ENCODE measurements at places on chromosomes 12 and 14. TPM values are rescaled to one million over a fixed set of nuclear protein-coding genes. Genes with fewer than 3 reads are reported as not detected.

Gene KRT73
- not detected for total RNA-seq

Gene RNASE1
- total RNA-seq: 5.7 TPM

Gene OR6C76
- total RNA-seq: not detected

Gene FAM161B
- 0.13 TPM for total RNA-seq

Gene CYP27B1
- total RNA-seq: 0.99 TPM

Gene KCNJ8
- total RNA-seq: not detected

Gene PAX9
- total RNA-seq: not detected

Gene DCN
- not detected for total RNA-seq

Gene CLEC6A
- not detected for total RNA-seq

Gene KRT77
- total RNA-seq: not detected

Gene TAS2R30
- 7.9 TPM for total RNA-seq

DNA sequence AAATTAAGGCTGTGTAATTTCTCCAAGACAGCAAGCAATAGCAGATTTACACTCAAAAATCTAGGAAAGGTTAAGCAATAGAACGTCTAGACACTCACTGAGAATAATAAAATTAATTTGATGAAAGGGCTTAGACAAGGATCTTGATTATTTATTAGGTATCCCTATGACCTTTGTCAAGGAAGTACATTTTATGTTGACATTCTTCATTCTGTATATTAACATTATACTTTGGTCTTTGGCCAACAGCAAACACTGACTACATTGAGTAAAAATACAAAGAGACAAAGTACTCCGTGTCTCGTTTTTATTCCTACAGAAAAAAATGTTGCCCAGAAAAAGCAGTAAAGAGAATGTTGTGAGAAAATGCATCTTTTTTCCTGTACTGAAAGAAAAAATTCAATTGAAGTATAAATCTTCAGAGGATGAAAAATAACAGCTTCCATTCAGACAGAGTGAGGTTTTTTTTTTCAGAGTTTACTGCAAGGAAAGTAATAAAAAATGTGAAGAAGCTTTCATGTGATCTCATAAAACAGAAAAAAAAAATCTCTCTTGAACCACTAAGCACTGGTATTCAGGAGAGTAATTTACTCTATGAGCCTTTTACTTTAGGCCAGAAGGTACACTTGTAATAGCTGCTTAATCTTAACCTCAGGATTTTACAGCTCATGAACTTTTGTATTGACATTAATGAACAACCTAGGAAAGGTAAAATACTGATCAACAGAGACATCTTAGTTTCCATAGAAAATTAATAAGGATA, 605.0 kb downstream of the FSCB start:
- H3K4me3 ChIP-seq: no peak overlapping the region
- H3K36me3 ChIP-seq: no peaks in the 10 kb centered on the region
- no peak overlapping the region for H3K27ac ChIP-seq
- no peaks in the 10 kb centered on the region for H3K27me3 ChIP-seq

DNA sequence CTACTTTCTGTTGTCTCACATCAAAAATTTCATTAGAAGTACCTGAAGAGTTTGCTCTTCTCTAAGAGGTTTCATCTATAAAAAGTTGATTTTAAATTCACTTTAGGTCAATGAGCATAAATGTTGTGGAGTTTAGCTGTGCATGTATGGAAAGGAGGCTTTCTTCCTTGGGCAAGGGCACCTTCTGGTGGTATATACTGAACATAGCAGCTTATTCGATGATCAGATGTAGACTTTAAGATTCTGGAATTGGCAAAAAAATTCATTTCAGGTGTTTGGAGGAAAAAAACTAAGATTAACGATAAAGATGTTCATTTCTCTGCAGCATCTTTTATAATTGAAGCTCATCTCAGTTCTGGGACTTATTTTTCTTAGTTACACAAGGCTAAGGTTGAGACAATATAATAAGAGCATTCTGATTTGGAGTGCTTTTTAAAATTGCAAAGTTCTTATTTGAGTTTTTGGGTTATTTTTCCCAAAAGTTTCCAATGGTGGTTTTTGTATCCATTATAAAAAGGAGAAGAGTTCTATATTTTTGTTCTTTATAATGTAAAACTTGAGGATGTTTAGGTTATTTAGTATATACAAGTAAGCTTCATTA, 46.8 kb downstream of the TMEM117 start:
- no peak overlapping the region for H3K27ac ChIP-seq
- H3K27me3 ChIP-seq: no peaks in the 10 kb centered on the region
- peaks cover 8% of the 10 kb centered on the region for H3K4me1 ChIP-seq

DNA sequence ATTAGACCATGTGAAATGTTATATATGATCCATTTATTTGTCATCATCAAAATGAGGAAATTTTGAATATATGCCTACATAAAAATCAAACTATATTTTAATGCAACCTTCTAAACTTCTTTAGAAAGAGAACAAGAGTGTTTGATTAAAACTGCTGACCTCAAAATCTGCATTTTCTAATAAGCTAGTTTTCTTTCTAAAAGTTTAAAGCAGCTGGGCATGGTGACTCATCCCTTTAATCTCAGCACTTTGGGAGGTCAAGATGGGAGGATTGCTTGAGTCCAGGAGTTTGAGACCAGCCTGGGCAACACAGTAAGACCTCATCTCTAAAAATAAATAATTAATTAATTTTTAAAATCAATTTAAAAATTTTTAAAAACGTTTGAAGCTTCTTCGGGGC, 36.2 kb downstream of the GNPTAB start:
- no peaks in the 10 kb centered on the region for H3K36me3 ChIP-seq
- no peaks in the 10 kb centered on the region for H3K27me3 ChIP-seq
- no peak for DNase-seq
- no peak overlapping the region for H3K27ac ChIP-seq
- no peak overlapping the region for H3K4me3 ChIP-seq
- H3K4me1 ChIP-seq: no peaks in the 10 kb centered on the region

GRCh38 chr12:45966486-45966885, 23.9 kb downstream of the SCAF11 start:
- H3K36me3 ChIP-seq: peaks cover 5% of the 10 kb centered on the region
- peaks cover 25% of the 10 kb centered on the region for H3K4me1 ChIP-seq
- no peaks in the 10 kb centered on the region for H3K27me3 ChIP-seq
- H3K4me3 ChIP-seq: no peak overlapping the region
- no peak for DNase-seq

GRCh38 chr12:65818454-65819382, 5.6 kb upstream of the HMGA2 start:
- no peaks in the 10 kb centered on the region for H3K27me3 ChIP-seq
- H3K27ac ChIP-seq: no peak overlapping the region
- no peaks in the 10 kb centered on the region for H3K36me3 ChIP-seq
- no peak overlapping the region for H3K4me3 ChIP-seq

DNA sequence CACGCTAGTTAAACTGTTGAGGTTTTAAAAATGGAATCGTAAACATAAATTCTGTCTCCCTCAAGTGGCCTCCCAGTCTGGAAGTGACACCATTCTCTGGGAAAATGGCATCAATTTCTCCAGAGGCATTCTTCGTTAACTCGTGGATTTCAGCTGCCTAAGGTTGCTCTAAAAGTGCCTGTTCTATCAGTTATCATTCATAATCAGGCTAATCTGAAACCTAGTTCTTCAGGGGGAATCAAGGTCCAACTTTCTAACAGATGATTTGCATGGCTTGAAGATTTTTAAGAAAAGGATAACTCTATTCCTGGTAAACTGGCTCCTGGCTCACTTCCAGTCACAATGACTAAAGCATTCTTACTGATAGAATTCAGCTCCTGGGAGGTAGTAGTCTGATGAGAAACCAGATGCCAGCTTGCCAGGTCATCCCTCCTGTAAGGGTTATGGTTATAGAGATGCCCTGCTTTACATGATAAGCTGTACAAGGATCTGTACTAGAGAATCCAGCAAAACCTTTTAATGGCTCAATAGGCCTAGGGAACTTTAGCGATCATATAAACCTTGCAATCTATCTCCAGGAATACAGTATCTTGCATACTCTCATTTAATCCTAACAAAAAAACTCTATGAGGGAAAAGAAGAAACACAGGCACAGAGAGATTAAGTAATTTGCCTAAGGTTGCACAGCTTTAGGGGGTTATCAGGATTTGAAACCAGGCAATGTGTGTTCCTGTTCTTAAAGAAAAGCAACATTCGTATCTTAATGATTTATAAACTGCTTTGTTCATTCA, 1.5 kb downstream of the L3HYPDH start:
- peaks cover 5% of the 10 kb centered on the region for H3K36me3 ChIP-seq
- H3K4me1 ChIP-seq: peaks cover 10% of the 10 kb centered on the region
- DNase-seq: no peak
- no peaks in the 10 kb centered on the region for H3K27me3 ChIP-seq
- no peak overlapping the region for H3K27ac ChIP-seq
- H3K4me3 ChIP-seq: peak overlapping the region; percentile 74

DNA sequence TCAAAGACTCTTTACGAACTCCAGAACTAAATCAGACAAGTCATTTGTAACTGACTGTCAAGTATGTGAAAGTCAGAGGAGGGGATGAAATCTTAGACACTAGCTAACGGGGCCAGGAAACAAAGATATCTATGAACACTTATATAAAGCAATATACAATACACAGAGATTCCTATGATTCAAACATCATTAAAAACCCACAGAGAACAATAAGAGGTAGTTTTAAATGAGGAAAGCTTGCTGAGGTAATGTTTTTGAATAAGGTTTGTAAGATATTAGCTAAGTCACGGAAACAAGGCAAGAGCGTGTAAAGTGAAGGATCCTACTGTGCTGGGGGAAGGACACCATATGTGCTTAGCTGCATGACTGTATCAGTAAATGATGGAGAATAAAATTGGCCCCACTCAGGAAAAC, 36.7 kb downstream of the SAV1 start:
- H3K36me3 ChIP-seq: peaks cover 5% of the 10 kb centered on the region
- H3K4me1 ChIP-seq: no peaks in the 10 kb centered on the region
- no peak overlapping the region for H3K4me3 ChIP-seq
- no peak overlapping the region for H3K27ac ChIP-seq
- H3K27me3 ChIP-seq: no peaks in the 10 kb centered on the region

GRCh38 chr12:65497660-65498059, 219.2 kb downstream of the MSRB3 start:
- no peaks in the 10 kb centered on the region for H3K36me3 ChIP-seq
- no peaks in the 10 kb centered on the region for H3K27me3 ChIP-seq
- H3K4me1 ChIP-seq: no peaks in the 10 kb centered on the region
- no peak overlapping the region for H3K27ac ChIP-seq
- no peak for DNase-seq
- H3K4me3 ChIP-seq: no peak overlapping the region

DNA sequence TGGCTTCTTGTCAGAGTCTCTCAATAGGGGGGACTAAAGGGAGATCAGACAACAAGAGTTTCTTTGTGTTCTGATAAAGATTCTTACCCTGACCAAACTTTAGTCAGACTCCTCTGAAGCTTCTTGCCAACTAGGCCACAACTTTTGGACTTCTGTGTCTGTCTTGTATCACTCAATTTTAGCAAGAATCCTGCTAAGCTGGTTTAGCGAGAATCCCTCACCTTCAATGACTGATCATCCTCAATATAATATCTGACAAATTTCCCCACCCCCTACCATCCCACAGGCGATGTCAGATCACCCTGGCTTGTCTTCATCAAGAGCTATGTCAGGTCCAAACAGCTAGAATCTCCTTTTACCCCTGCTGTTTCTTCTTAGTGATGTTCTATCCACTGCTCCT, 215.2 kb downstream of the RASSF9 start:
- H3K36me3 ChIP-seq: no peaks in the 10 kb centered on the region
- no peak overlapping the region for H3K27ac ChIP-seq
- no peaks in the 10 kb centered on the region for H3K27me3 ChIP-seq
- peaks cover 5% of the 10 kb centered on the region for H3K4me1 ChIP-seq

DNA sequence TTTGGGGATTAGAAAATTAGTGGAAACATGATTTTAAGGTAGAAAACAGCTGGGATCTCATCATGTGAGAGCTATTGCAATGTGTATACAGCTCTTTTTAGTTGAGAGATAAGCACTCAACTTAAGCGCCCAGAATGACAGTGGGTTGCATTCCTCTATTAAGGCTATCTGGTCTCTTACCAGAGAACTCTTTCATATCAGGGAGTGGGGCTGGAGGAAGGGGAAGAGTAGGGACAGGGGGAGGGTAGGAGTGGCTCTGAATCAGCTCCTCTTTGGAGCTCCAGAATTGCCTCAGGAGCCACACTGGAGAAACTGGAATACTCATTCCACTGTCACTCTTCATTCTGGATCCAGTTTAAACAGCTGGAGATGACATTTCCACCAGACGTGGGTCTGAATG, 9.2 kb upstream of the PLEKHG3 start:
- DNase-seq: no peak
- no peak overlapping the region for H3K4me3 ChIP-seq
- no peaks in the 10 kb centered on the region for H3K27me3 ChIP-seq
- peaks cover 15% of the 10 kb centered on the region for H3K4me1 ChIP-seq
- no peak overlapping the region for H3K27ac ChIP-seq

DNA sequence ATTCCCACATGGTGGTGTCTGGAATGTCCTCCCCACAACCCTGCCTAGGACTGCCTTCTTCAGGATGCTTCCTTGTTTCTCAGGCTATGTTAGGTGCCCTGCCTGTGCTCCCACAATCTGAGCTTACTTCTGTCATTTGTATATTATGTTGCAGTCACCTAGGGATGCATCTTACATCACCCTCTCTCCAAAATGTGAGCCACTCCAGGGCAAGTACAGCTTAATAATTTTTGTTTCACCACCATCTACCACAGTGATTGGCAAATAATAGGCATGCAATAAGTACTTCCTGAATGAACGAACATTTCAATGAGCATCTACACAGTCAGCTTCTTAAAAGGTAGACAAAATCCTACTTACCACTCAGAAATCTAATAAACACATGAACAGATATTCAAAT, 37.6 kb downstream of the ZFYVE26 start:
- H3K4me1 ChIP-seq: no peaks in the 10 kb centered on the region
- no peak overlapping the region for H3K4me3 ChIP-seq
- H3K27ac ChIP-seq: no peak overlapping the region
- H3K36me3 ChIP-seq: no peaks in the 10 kb centered on the region

DNA sequence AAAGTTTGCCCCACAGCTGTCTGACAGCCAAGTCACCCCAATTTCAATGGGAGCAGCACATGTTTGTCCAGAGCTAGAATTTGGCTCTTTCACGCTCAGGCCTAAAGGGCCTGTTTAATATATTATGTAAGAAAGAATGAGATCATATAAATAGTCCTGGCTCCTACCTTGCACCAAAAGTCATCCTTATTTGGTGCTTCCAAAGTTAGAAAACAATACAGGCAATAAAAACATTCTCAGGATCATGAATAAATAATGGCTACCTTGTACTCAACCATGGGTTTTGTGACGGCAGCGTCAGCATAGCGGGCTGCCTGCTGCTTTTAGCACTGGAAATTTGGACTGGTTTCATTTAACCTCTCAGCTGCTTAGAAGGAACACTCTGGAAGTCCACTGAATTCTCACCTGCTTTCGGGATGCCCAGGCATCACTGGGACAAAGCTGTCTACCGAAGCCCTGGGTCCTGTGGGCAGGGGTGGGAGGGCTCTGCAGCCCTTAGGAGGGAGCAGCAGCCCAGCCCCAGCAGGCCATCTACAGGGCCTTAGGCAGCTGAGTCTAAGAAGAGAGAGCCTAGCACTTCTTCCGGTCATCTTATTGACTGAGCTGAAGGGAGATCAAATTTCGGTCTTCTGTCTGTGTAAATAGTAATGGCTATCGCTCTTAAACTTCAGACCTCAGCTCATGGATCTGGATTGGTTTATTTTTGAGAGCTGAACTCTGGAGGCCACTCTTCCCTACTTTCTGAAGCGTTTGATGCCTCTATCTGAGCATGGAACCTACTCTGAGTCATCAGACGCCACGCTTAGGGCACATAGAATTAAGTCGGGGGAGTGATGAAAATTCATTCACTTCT, 106.5 kb downstream of the SAMD4A start:
- no peak overlapping the region for H3K4me3 ChIP-seq
- H3K27ac ChIP-seq: no peak overlapping the region
- H3K36me3 ChIP-seq: no peaks in the 10 kb centered on the region
- peaks cover 34% of the 10 kb centered on the region for H3K4me1 ChIP-seq
- no peak for DNase-seq
